ENCODE measurements at places on chromosomes 13 and 19.

DNA sequence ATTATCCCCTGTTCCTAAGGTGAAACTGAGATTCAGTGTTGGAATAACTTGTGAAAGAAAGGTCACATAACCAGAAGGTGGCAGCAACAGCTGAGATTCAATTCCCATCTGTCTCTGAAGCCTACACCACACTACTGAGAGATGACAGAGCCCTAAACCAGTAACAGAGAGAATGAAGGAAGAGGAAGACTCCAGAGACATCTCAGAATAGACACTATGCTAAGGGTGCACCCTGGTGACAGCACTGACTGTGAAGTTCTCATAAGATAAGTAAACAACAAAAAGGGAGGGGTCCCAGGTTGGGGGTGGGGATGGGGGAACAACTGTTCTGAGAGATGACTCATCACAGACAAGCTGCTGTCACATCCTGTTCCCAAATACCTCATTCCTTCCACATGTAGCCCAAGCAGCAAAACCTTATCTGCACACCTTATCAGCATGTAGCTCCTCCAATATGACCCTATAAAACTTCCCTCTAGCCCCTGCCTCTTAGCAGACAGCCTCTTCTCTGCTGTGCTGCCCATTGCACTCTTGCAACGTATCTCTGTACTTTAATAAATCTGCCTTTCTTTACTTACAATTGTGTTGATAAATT lies 46.5 kb downstream of the UTP14C start:
- no peak for DNase-seq

GRCh38 chr13:58963321-58963720 lies 1200.4 kb downstream of the DIAPH3 start:
- DNase-seq, result no peak

DNA sequence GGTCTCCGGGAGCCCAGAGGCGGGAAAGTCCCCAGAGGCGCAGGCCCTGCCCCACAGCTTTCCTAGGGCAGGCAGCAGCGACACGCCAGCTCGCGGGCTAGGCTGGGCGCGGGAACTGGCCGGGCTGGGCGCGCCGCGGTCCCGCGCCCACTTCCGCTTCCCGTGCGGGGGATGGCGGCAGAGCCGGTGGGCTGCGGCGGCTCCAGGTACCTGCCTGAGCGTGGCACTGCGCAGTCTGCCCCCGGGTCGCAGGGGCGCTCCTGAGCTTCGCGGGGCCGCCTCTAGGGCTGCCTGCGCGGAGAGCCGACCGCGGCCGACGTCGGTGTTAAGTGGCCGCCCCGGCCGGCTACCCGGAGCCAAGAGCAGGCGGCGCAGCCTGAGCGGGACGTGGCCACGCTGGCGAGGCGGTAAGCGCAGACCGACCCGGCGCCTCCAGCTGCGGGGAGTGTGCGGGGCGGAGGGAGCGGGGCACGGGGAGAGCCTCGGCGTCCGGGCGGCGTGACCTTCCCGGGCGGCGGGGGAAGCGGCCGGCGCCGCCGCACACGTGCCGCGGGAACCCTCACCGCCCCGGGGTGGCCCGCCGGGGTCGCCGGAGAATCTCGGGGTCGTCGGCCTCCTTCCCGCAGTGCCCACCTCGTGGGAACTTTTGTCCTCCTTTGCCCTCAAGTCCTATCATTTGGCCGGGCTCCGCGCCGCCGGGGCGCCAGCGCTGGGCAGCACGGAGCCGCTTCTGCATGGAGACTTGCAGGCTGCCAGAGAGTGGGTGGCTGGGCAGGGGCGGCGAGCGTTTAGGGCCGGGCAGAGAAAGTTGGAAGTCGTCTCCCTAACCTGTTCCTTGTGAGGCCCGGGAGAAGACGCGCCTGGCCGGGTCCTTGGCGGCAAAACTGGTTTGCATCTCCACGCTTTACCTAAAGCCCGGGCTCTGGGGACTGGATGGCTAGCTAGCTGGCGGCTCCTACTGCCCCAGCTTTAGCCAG lies 31.4 kb upstream of the MPHOSPH8 start:
- peak; percentile 29 for DNase-seq

- no peak for DNase-seq
Observed at GRCh38 chr19:41599175-41599966, 23.4 kb downstream of the CEACAM21 start.

DNA sequence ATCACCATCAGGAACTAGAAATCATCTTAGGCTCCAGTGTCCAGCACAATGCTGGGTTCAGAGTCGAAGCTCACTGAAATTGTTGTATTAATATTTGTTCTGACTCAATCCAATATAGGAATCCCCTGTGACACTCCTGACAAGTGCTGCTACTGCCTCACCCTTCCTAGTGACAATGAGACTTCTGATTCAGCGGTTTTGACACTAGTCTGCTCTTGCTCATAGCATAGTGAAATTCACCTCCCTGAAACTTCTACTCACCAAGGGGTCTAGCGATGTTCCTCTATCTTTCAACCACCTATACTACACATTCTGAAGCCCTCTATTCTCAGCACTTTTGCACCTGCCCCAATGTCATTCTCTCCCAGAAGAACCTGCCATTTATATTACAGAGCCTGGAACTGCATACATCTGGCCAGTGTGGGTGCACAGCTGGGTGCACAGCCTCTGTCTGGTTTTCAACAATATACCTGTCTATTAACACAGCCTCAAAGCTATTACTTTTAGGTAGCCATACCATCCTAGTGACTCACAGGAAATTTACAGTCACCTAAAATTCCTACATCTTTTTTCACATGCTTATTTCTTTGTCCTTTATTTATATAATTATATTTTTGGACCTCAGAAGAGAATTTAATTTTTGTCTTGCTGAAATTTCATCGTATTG lies 88.3 kb downstream of the DOCK9 start:
- no peak for DNase-seq

DNA sequence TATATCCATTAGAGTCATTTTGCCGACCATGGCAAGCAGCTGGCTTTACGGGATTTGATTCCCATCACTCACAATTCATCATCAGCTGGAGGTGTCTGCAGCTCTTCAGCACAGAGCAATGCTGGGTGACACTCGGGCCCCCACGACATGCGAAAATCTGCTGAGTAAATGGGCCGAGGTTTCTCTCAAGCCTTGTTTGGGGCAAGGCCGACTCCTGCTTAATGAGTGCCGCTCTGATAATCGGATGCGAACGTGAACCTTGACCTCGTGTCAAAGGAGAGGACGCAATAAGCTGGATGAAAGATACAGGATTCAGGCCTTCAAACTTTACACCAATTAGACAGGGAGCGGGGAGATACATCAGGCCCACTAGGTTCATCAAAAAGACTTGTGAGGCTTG lies 65.2 kb downstream of the GGACT start:
- no peak for DNase-seq

Measured in activated gamma-delta T cell treated with Interleukin-2 at 50 U/mL for 16 hours (primary cell).